Stimulated activated CD8-positive, alpha-beta memory T cell treated with anti-CD3 and anti-CD28 coated beads, Interleukin-7, amount 100 ng/mL, for 48 hours (primary cell): ENCODE measurements at places on chromosomes 3 and 15.

- no peak for DNase-seq
Observed at GRCh38 chr15:100863075-100863795, 16.4 kb upstream of the ALDH1A3 start.

DNA sequence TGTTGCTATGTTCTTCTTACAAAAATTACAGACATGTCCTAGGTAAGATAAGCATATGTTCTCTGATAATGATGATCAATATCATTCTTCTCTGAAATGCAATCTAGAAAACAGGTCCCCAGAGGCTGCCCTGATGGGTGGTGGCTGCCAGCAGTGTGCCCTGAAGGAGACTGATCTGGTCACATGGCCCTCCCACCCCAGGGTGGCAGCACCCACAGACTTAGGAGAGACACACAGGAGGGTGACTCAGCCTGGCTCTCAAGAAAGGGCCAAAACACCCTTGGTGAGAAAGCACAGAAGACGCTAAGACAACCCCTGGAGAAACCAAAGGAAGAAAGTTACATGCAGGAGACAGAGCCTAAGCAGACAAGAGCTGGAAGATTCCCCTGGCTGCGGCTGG lies 203.7 kb downstream of the TJP1 start:
- no peak for DNase-seq

- no peak for DNase-seq
Observed at GRCh38 chr15:62927196-62927595, 115.4 kb upstream of the TPM1 start.

- DNase-seq: peak; percentile 21
Observed at GRCh38 chr3:125437631-125438435, 62.7 kb upstream of the ZNF148 start.

GRCh38 chr3:182243625-182244024 lies 531.9 kb downstream of the SOX2 start:
- no peak for DNase-seq
